ENCODE measurements at places on chromosomes 11 and 22.
A peak's percentile ranks its signal among the peaks of the same experiment; 100 is the strongest.

DNA sequence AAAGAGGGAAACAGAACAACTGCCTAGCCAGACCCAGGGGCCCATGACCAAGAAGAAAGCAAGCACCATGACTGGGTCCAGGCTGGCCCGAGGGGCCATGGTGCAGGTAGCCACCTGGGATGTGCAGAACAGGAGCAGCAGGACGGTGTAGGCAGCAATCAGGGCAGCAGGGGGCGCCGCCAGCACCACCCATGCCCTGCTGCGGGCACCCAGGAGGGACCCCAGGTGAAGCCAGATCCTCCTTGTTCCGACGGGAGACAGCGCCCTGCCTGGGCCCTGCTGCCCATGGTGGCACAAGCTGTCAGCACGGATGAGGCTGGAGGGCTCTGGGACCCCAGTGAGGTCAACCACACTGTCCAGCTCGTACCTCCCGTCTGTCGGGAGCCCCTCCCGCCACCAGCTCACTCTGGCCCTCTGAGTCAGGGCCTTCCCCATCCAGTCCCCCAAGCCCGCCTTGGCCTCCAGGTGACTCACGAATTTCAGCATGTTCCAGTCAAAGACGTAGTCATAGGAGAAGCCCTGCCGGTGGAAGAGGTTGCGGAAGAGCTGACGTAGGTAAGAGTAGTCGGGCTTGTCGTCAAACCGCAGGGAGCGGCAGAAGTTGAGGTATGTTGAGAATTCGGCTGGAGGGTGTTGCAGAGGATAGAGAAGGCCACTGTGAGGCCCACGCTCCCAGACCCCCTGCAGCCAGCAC is 18.8 kb downstream of the CSNK1E start:
- DNase-seq, result no peak

DNA sequence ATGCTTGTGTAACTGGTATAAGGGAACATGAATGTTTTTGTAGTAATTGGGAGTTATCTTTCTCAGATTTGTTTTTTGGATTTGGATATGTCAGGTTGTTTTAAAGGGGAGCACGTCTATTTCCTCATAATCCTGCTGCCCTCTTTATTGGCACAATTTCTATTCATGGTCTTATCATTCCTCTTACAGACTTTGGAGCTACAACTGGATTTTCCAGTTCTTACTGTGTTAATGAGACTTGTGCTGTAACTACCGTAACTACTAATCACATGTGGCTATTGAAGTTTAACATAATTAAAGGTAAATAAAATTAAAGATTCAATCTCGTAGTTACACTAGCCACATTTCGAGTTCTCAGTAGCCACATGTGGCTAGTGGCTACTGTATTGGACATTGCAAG is 1.9 kb downstream of the FDX1 start:
- no peak for DNase-seq

DNA sequence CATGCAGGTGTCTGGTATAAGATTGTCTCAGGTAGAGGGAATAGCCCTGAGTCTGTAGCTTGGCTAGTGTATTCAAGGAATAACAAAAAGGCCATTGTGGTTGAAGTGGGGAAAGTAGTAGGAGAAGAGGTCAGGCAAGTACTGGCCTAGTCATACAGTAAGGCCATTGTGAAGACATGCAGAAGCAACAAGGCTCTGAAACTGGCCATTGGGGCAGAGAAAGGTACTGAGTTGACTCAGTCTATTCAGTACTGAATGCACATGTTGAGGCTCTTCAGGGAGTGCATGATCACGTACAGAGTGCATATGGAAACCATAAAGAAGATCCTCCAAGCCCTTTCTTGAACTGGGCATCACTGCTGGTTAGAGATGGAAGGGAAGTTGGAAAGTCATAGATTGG is 477.6 kb downstream of the SOX6 start:
- DNase-seq, result peak; percentile 3

GRCh38 chr11:102147632-102148031 is 37.4 kb downstream of the YAP1 start:
- no peak for DNase-seq

DNA sequence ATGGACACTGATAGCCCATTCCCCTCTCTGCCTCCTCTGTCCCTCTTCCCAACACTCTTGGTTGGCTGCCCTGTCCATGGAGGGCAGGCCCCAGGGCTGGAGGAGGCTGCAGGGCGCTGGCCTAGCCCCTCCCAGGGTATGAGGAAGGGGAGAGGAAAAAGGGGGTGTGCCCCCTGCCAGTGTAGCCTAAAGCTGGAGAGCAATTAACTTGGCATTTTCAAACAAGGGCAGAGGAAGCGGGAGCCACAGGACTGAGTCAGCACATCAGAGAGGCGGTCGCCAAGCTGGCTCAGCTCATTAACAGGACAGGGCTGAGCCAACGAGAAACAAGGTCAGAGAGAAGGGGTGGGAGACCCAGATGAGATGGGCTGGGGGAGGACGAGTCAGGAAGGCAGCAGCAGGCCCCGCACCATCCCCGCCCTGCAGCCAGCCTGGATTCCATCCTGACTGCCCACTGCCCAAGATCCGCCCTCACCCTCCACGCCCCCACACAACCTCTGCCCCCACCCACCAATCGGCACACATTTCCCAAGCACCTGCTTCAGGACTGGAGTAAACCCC is 76.3 kb downstream of the BUD13 start:
- no peak for DNase-seq

DNA sequence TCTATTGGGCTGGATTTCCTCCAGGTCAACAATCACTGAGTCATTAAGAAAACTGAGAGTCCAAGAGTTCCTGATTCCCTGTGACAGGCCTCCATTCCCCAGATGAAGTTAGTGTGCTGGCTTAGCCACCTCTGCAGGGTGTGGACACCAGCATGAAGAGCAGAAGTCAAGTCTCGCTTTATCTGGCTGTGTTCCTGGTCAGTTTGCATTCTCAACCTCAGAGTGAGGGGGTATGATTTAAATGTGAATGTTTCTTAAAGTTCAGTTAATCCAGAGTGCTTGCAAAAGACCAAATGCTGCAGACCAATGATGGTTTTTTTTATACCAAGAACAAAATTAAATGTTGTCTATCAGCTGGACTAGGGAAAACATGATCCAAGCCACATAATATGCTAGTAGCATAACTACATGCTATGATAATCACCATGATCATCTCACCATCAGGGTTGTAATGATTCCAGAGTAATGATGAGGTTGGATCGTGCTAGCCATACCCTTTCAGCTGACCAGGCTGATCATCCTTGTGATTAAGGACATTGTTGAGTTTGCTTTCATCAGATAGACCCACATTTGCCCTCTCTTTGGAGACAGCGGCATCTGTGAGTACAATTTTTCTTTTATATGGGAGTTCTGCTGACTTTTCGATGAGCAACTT is 145.8 kb upstream of the ARHGAP20 start:
- peak; percentile 45 for DNase-seq

GRCh38 chr11:118658429-118659313 is 20.8 kb downstream of the TREH start:
- DNase-seq, result no peak

- peak; percentile 78 for DNase-seq
Measured at GRCh38 chr11:107017433-107018218, 650 bp downstream of the GUCY1A2 start.

DNA sequence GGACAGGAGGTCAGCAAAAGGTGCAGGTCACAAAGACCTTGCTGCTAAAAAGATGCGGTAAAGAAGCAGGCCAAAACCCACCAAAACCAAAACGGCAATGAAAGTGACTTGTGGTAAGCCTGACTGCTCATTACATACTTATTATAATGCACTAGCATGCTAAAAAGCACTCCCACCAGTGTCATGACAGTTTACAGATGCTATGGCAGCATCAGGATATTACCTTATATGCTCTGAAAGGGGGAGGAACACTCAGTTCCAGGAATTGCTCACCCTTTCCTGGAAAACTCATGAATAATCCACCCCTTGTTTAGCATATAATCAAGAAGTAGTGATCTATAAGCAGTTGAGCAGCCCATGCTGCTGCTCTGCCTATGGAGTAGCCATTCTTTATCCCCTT is 45.2 kb upstream of the SLC5A12 start:
- DNase-seq, result no peak

DNA sequence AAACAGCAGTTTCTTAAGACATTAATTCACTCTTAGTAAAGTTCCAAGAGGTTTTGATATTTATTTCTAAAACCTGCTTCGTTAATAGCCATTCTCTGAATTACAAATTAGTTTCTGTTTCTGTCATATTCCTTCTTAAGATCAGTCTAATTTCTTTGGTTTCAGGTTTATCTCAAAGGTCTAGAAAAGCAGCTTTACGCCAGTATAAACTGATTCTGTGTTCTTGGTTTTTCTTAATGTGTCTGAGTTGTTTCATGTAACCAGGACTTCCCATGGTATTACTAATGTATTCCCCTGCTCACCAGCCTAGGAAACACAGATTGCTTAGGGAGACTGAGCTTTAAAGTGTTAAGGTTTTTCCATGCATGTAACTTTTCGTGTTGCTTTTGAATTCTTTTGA is 6.8 kb upstream of the ACY3 start:
- DNase-seq, result no peak

DNA sequence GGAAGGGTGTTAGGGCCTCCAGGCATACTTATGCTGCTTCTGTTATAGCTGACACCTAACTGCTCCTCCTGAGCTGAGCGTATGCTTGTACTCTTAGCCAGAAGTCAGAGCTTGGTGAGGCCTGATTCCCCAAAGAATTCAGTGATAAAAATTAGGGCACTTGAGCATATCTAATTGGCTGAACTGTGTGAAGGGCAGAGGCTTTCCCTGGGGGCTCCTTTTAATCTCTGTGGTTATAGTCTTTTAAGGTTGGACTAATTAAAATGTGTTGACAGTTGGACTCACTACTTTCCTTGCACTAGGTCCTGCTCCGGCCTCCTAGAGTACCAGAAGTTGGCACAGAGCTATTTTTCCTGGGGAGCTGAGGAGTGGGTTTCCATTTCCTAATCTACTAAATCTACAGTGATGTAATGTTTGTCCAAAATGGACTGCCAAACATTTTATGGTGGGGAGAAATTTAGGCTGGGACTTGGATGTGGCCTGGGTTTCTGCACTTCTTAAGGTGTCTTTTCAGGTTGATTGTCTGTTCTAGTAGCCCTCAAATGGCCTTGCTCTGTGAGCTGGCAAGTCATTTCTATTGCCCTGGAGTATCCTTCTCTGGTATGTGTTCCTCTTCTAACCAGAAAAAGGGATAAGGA is 18.4 kb downstream of the STIM1 start:
- no peak for DNase-seq

GRCh38 chr11:43164831-43165230 is 147.0 kb upstream of the API5 start:
- no peak for DNase-seq

GRCh38 chr11:24965748-24966147 is 468.9 kb downstream of the LUZP2 start:
- DNase-seq, result no peak

GRCh38 chr22:27490080-27490479 is 311.5 kb downstream of the MN1 start:
- no peak for DNase-seq

DNA sequence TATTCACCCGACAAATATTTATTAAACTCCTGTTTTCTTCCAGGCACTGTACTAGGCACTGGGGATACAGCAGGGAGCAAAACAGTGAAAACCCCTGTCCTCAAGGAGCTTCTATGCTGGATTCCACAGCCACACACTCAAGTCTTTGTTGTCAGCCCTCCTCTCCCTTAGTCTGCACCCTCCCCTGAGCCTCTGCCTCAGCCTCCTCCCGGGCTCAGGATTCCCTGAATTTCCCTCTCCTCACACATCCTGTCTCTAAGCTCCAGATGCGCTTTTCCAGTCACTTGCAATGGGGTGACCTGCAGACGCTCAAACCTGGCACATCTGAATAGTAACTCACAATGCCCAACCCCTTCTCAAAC is 13.5 kb upstream of the TUB start:
- peak; percentile 38 for DNase-seq

GRCh38 chr11:69861901-69862300 is 42.7 kb upstream of the FGF3 start:
- DNase-seq, result no peak

DNA sequence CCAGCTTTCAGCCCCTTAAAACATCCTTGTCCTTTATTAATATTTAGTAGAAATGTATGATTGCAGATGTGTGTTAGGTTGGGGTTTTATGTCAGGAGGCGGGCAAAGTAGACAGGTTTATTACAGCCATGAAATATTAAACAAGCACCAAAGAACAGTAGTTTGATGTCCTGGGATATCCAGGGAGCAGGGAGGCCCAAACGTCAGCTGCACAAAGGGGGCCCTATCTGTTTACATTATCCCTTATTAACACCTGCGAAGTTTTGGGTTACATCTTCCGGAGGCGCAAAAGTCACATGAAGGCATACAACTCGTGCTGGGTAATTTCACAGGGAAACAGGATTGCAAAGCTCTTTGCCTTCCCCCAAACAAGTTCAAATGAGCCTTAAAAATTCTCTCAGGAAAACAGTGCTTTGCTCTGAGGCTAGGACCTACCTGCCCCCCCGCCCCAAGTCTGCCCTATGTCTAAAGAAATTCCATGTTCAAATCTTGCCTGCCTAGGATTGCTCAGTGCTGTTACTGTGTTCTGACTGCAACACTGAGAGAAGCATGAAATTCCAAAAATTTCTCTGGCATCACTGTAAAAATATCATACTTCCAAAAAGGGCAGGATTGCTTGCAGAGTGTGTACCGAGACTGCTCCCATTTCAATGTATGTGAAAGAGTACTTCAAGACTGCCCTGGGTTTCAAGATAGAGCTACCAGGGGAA is 8.9 kb downstream of the MN1 start:
- no peak for DNase-seq

GRCh38 chr11:46597609-46598219 is 3.9 kb upstream of the AMBRA1 start:
- DNase-seq, result no peak

DNA sequence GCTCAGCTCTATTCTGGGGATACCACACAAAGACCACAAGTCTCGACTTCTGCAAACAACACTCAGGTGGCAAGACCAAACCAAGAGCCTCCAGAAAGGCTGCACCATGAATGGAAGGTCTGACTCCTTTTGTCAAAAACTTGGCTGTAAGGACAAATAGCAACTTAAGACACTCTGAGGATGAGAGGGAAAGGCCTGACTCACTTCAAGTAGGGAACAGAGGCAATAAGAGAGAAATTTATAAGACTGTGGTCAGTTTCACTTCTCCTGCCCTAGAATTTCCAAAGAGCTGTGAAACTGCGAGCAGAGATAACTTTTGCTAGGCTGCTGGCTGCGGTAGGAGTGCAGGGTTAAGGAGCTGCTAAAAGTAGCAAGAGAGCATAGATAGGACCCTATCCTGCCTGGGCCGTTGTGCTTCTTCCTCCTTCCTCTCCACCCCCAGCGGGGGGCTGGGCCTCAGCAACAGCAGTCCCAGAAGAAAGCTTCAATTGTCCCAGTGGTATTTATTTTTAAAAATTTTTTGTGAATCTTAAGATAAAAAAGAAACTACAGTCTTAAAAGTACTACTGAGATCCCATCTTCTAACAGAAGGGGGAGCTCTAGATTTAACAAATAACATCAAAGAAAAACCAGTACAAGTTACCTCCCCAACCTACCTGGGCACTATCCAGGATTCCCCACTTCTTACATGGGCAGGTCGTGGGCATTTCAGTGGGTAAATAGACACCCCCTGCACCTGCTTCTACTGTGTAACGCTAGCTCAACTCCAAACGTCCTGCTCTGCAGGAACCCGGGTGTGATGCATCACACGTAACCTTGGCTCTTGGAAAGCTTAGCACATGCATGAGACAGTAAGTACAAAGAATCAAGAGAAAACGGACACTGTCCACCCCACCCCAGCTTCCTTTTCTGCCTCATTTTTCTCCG is 66.4 kb downstream of the SGSM3 start:
- DNase-seq, result no peak

GRCh38 chr11:102108734-102109440 is 1.4 kb upstream of the YAP1 start:
- no peak for DNase-seq

GRCh38 chr11:27466363-27466762 is 6.2 kb downstream of the LGR4 start:
- no peak for DNase-seq

- DNase-seq, result peak; percentile 70
Measured at GRCh38 chr11:19673924-19674729, 38.5 kb upstream of the NAV2 start.

Measured in right forelimb (tissue), 1 donor.